ENCODE measurements at places on chromosomes 7 and 10. TPM values are rescaled to one million over a fixed set of nuclear protein-coding genes. Genes with fewer than 3 reads are reported as not detected.

The LIPM gene
- total RNA-seq = not detected

The FERD3L gene
- not detected for total RNA-seq

The HERPUD2 gene
- total RNA-seq = 25.3 TPM

The MYO3A gene
- not detected for total RNA-seq

The ZNF511 gene
- 22.9 TPM for total RNA-seq

The PRR15 gene
- not detected for total RNA-seq

The CALML3 gene
- total RNA-seq = not detected

The TMEM26 gene
- total RNA-seq = not detected

The ASB15 gene
- not detected for total RNA-seq

GRCh38 chr10:103793429-103793828 lies 61.9 kb downstream of the SH3PXD2A start:
- DNase-seq = no peak

DNA sequence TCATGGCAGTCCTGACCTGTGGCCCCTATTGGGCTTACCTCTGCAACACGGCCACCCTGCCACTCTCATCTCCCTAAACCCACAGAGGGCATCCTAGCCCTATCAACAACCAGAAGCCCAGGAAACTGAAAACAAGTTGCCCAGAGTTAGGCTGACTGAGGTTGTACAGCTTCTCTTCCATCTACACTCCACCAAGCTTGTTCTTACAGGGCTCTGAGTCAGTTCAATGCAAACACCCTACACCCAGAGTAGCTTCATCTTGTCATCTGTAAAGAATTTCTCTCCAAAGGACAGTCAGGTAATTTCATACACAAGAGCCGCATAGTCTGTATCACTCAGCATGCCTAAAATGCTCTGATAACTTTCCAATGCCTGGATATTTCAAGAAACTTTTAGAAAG lies 175.4 kb downstream of the ARID5B start:
- no peak for DNase-seq

DNA sequence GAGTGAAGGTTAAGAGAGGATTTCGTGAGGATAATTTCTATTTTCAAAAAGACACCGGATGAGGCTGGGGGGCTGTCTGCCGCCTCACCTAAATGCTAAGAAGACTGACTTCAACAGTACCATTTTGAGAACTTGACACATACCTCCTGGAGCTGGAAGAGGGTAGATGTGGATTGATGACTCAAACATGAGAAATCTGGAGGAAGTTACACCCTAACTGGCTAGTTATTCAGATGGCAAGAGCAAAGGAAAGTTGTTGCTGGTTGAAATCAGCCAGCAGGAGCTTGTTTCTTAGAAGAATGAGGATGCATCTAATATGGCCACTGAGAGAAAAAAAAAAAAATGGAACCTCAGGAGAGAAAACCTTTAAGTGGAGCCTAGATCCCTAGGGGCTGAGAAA lies 76.2 kb upstream of the KIAA1217 start:
- DNase-seq = no peak

GRCh38 chr7:111975346-111975745 lies 230.9 kb downstream of the DOCK4 start:
- DNase-seq = no peak

DNA sequence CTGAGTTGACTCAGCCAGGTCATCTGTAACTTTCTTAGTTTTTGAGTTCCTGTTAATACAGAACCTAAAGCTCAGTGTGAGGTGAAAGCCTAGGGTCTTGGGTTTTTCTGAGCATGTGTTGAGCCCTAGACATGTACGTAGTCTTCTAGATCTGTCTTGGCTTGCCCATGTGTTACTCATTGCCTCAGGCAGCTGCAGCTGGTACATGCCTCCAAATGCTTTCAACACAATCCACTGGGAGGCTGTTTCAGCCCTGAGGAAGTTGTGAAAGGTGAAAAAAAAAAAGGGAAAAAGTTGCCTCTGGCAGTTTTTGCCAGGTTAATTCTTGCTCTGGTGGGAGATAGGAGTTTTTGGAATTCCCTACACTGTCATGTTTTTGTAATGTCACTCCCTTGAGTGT lies 134.6 kb downstream of the RNF216 start:
- DNase-seq = no peak

- DNase-seq = no peak
Observed at GRCh38 chr7:25009257-25009656, 29.3 kb upstream of the OSBPL3 start.

GRCh38 chr7:38630720-38631673 lies at the start of gene AMPH:
AMPH (minus strand) TSS chr7:38631373; CDS start chr7:38631351, 22 bp downstream.
- DNase-seq = no peak

GRCh38 chr10:57249615-57250281 lies 888.7 kb upstream of the ZWINT start:
- DNase-seq = no peak

DNA sequence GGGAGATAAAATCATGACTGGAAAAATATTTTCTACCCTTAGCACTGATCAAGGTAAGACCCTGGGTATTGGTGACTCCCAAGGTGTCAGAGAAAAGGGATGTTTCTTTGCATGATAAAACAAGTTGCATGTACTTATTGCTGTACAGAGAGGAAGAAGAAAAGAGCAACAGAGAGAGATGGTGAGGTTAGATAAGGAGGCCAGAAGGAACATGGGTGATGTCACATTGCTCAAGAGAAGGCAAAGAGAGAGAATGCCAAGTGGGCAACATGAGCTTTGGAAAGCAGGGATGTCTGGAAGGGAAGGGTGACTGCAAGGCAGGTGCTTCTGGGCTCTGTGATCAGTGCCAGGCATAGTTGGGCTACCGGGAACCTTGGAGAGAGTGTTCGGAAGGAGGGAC lies 65.1 kb upstream of the ADARB2 start:
- no peak for DNase-seq

- no peak for DNase-seq
Observed at GRCh38 chr10:13733071-13733470, 146.3 kb downstream of the PRPF18 start.

- no peak for DNase-seq
Observed at GRCh38 chr7:109864230-109864629, 1226.7 kb upstream of the LRRN3 start.

GRCh38 chr10:54441275-54441674 lies 359.8 kb downstream of the PCDH15 start:
- no peak for DNase-seq

GRCh38 chr10:71492872-71493271 lies 96.2 kb downstream of the CDH23 start:
- no peak for DNase-seq

DNA sequence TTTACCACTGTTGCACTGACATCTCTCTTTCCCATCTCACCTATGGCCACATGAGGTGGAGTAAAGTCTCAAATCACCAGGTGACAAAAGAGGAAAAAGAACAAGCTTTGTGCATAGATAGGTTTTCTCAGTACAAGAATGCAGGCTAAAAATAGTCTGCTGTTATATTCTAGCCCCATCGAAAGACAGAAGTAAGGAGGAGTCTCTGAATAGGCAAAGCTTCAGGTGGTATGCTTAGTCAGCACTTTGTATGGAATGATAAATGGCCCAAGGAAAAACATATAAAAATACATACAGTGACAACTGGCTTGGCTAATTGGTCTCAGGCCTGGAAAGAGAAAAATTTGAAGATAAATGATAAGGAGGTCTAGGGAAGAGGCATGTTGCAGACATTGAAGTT lies 39.6 kb upstream of the KCND2 start:
- DNase-seq = no peak

DNA sequence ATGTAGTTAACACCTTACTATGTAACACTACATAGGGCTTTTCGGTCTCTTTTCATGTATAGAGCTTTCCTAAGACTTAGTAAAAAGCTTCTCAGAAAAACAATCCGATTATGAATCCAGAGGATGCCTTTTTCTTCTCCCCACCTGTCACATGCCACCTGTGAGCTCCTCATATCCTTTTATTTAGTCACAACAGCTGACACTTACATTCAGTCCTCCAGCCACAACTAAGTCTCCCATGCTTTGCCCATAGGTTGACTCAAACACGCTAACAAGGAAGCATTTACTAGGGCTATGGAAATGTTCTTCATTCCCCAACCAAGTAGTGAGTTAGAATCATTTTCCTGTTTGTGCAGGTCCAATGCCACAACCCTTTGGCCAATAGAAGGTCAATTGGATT lies 7.9 kb downstream of the ENO4 start:
- DNase-seq = no peak

DNA sequence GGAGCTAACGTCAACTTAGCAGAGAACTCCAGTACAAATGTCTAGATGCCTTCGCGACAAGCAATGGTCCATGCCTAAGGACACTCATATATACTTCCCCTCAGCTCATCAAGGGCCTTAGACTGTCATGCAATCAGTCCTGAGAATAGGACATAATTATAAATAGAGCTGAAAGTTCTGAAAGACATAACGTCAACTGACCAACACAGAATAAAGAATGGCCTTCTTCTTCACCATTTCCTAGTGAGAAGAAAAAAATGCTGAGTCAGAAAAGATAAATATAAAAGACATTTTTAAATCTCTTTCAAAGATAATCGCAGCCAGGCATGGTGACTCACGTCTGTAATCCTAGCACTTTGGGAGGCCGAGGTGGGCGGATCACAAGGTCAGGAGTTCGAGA lies 83.2 kb downstream of the ARMH3 start:
- DNase-seq = no peak

DNA sequence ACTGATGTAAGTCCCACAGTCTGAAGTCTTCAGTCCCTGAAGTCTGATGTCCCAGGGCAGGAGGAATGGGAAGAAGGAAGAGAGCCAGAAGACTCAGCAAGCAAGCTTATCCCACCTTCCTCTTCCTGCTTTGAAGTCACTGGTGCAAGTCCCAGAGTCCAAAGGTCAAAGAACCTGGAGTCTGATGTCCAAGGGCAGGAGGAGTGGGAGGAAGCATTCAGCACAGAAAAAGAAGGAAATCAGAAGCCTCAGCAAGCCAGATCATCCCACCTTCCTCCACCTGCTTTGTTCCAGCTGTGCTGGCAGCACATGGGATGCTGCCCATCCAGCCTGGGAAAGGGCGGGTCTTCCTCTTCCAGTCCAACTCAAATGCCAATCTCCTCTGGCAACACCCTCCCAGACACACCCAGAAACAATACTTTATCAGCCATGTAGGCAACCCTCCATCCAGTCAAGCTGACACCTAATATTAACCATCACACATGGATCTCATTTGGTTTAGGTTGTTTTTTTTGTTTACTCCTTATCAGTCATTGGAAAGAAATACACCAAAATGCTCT lies 50.9 kb downstream of the ADAM12 start:
- peak; percentile 81 for DNase-seq

- peak; percentile 91 for DNase-seq
Observed at GRCh38 chr10:69505636-69506318, 54.5 kb downstream of the TSPAN15 start.

DNA sequence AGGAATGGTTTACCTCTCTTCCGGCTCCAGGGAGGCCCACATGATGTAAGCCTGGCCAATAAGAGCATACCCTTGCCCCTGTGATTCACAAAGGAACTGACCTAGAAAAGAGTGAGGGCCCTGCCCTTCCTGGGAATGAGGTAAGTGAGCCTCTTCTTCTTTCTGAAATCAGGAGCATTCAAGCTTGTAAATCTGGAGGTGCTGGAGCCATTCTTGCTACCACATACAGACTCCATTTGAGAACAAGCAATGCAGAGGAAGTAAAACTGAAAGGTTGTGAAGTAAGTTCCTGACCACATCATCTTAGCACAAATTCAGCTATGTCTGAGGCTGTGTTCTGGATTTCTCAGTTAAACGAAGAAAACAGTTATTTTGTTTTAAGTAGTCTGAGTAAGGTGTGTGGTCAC lies 132.2 kb downstream of the CD36 start:
- DNase-seq = no peak

GRCh38 chr7:99123571-99124033 lies 20.3 kb downstream of the SMURF1 start:
- no peak for DNase-seq

GRCh38 chr7:90613088-90613498 lies 17.0 kb downstream of the CDK14 start:
- no peak for DNase-seq

Measured in esophagus muscularis mucosa (tissue), 4 donors.